ENCODE measurements at places on chromosomes 6 and 20. TPM values are rescaled to one million over a fixed set of nuclear protein-coding genes. Genes with fewer than 3 reads are reported as not detected.

XKR7 gene
- not detected for polyA plus RNA-seq

ISM1 gene
- polyA plus RNA-seq = 0.66 TPM

PLAGL1 gene
- polyA plus RNA-seq = 14.4 TPM

COL21A1 gene
- not detected for polyA plus RNA-seq

SYNCRIP gene
- 51.1 TPM for polyA plus RNA-seq

OTOR gene
- not detected for polyA plus RNA-seq

TFAP2B gene
- not detected for polyA plus RNA-seq

DEF6 gene
- 30.1 TPM for polyA plus RNA-seq

BMP5 gene
- polyA plus RNA-seq = 2.1 TPM

HLA-F gene
- 70.7 TPM for polyA plus RNA-seq

C20orf202 gene
- polyA plus RNA-seq = not detected

MOXD1 gene
- 1.2 TPM for polyA plus RNA-seq

KLHDC3 gene
- 69.1 TPM for polyA plus RNA-seq

RRBP1 gene
- polyA plus RNA-seq = 31.4 TPM

NR2E1 gene
- not detected for polyA plus RNA-seq

MUC21 gene
- not detected for polyA plus RNA-seq

CFB gene
- 118 TPM for polyA plus RNA-seq

CALHM5 gene
- 0.60 TPM for polyA plus RNA-seq

GRIK2 gene
- polyA plus RNA-seq = 0.25 TPM

PEX7 gene
- 6.9 TPM for polyA plus RNA-seq

LY6G5B gene
- not detected for polyA plus RNA-seq

CLIC5 gene
- 77.0 TPM for polyA plus RNA-seq

SPDEF gene
- 91.3 TPM for polyA plus RNA-seq

WFDC6 gene
- polyA plus RNA-seq = not detected

CLPSL2 gene
- polyA plus RNA-seq = not detected

BPI gene
- not detected for polyA plus RNA-seq

TTLL9 gene
- 0.15 TPM for polyA plus RNA-seq

TPBG gene
- polyA plus RNA-seq = 7.3 TPM

IP6K3 gene
- polyA plus RNA-seq = 0.46 TPM

MAP7 gene
- 22.1 TPM for polyA plus RNA-seq

CRISP2 gene
- not detected for polyA plus RNA-seq

CPNE5 gene
- 11.6 TPM for polyA plus RNA-seq

IL17F gene
- polyA plus RNA-seq = not detected

Data from sigmoid colon (tissue), 7 donors.